Stimulated activated CD4-positive, alpha-beta T cell treated with anti-CD3 and anti-CD28 coated beads, Interleukin-4, amount 100 ng/mL, for 48 hours (primary cell): ENCODE measurements at places on chromosomes 1 and 21.

DNA sequence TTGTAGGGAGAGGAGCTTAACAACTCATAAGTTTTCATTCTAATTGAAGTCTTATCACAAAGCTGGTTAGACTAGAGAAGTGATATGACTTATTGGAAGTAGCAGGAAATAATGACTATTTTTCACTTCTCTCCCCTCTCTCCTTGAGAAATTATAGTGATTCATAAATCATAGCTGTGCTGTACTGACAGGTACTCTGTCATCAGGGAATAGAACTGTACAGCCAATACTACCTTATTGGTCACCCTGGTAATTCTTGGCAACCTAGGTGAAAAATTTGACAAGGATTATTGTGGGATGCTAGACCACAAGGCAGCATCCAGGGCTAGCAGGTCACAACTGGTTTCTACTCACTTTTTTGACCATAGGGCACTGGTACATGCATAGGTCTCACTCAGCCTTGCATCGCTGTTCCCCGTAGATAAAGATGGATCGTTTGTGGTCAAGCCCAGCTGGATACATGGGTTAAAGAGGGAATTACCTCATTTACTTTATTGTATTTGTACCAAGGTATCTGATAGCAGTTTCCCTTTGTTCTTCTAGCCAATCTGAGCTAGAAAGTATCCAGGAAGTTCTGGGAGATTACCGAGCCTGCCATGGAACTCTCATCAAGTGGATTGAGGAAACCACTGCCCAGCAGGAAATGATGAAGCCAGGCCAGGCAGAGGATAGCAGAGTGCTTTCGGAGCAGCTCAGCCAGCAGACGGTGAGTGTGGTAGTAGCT lies 113.6 kb downstream of the MACF1 start:
- DNase-seq = no peak

GRCh38 chr1:233368789-233369130 lies 41.2 kb downstream of the MAP3K21 start:
- DNase-seq = no peak

DNA sequence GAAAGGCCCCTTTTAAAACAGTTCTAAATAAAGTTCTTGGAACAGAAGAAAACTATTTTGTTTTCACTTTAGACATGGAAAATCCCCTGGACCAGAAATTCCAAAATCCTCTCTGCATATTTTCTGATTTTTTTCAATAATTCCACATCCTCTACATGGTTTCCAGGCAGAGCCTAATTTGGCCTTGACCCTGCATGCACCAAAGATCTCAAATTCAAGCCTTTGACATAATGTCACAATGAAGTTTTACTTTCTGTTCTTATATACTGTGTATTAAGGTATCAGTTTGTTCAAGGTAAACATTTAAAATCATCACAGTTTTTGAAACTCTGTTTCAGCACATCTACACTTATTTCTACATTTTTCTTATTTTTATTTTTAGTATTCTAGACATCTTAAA lies 12.2 kb upstream of the NPL start:
- no peak for DNase-seq

- peak; percentile 80 for DNase-seq
Measured at GRCh38 chr1:44029911-44030604, 1.2 kb downstream of the SLC6A9 start.

- no peak for DNase-seq
Measured at GRCh38 chr1:234702342-234703000, 92.5 kb upstream of the IRF2BP2 start.

- DNase-seq = no peak
Measured at GRCh38 chr1:205672395-205672889, 7.9 kb downstream of the SLC45A3 start.

- no peak for DNase-seq
Measured at GRCh38 chr1:53129891-53130597, 12.4 kb downstream of the SLC1A7 start.

GRCh38 chr1:179816196-179816960 lies 61.2 kb downstream of the TOR1AIP2 start:
- no peak for DNase-seq

DNA sequence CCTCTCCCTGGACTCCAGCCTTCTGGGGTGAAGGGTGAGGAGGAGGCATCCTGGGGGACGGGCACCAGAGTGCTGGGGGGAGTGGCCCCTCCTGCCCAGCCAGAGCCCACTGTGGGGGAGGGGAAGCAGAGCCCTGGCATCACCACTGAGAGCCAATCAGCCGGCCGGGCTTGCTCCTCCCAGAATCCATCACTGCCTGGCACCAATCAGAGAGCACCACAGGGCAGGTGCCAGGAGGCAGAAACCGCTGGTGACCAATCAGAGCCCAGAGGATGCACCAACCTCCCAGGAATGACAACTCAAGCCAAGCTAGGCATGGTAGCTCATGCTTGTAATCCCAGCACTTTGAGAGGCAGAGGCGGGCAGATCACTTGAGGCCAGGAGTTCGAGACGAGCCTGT lies 27.9 kb downstream of the CASZ1 start:
- no peak for DNase-seq

GRCh38 chr1:4562321-4562720 lies 92.1 kb upstream of the AJAP1 start:
- no peak for DNase-seq

DNA sequence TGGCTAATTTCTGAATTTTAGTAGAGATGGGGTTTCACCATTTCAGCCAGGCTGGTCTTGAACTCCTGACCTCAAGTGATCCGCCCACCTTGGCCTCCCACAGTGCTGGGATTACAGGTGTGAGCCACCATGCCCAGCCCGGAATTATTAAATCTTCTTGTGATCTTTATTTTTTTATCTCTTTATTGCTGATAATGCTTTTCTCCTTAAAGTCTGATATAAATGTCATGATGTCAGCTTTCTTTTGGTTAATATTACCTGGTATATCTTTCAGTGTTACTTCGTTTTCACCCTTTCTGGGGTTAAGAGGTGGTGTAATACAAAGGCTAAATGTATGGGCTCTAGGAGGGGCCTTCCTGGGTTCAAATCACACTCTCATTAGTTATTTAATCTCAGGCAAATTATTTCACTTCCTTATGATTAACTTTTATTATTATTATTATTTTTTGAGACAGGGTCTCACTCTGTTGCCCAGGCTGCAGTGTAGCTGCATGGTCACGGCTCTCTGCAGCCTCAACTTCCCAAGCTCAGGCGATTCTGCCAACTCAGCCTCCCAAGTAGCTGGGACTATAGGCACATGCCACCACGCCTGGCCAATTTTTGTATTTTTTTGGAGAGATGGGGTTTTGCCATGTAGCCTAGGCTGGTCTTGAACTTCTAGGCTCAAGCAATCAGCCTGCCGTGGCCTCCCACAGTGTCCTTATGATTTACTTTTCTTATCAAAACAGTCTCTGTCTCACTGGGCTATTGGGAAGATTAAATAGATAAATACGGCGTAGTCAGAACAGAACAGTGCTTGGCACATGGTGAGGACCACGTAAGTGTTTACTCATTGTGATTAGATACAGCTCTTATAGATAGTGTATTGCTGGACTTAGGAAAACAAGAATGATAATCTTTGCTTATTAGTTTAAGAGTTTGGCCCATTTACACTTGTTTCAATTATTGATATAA lies 216.5 kb downstream of the URB2 start:
- no peak for DNase-seq

GRCh38 chr1:54585181-54586066 lies 37.4 kb downstream of the ACOT11 start:
- DNase-seq = no peak

DNA sequence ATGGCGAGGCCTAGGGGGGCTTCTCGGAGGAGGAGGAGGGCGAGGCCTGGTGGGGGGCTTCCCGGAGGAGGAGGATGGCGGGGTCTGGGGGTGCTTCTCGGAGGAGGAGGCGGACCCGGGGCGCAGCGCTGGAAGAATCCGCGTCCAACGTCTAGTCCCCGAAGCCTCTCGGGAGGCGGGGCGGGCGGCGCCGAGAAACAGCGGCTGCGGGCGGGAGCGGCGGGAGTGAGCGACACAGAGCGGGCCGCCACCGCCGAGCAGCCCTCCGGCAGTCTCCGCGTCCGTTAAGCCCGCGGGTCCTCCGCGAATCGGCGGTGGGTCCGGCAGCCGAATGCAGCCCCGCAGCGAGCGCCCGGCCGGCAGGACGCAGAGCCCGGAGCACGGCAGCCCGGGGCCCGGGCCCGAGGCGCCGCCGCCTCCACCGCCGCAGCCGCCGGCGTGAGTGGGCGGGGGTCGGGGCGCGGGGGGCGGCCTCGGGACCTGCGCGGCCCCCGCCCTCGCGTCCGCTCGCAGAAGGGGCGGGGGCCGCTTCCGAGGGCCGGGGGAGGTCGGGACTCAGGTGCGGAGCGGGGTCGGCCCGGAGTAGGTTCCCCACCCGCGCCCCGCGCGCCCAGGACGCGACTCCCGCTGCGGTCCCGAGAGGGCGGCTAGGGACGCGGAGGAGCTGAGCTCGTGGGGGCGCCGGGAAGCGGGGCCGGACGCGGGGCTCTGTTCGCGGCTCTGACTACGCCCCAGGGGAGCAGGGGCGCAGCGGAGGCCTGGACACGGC lies at the start of gene KLHL17:
Gene KLHL17 (plus strand): TSS at position 222 of the 769 bp plus-strand sequence. CDS start 110 bp downstream, at position 332.
- DNase-seq = peak; percentile 82

- peak; percentile 62 for DNase-seq
Measured at GRCh38 chr1:1891349-1892078, 627 bp upstream of the GNB1 start.

- no peak for DNase-seq
Measured at GRCh38 chr1:70719154-70719553, 308.1 kb downstream of the CTH start.

DNA sequence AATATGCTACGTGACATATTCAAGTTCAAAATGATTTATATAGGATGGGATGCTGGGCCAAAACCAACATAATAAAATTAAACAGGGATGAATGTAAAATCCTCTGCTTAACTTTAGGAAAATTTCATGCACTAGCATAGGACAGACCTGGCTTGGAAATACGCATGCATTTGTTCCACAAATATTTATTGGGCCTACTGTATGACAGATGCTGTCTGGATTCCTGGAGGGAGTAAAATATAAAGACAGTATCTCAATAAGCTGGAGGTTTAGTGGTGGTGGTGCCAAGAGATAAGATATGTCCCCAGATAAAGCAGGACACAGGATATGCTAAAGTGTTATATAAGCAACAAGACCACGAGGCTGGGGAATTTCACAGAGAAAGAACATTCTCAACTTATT lies 15.1 kb downstream of the RCSD1 start:
- no peak for DNase-seq

DNA sequence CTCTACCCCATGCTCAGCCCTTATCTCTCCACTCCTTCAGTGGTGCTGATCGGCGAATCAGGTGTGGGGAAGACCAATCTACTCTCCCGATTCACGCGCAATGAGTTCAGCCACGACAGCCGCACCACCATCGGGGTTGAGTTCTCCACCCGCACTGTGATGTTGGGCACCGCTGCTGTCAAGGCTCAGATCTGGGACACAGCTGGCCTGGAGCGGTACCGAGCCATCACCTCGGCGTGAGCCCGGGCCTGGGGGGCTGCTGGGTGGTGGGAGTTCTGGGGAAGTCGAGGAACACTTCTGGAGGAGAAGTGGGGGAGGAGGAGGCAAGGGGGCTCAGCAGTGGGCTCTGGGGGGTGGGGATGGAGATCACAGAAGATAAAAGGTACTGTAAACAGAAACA lies 4.9 kb downstream of the RAB25 start:
- no peak for DNase-seq

DNA sequence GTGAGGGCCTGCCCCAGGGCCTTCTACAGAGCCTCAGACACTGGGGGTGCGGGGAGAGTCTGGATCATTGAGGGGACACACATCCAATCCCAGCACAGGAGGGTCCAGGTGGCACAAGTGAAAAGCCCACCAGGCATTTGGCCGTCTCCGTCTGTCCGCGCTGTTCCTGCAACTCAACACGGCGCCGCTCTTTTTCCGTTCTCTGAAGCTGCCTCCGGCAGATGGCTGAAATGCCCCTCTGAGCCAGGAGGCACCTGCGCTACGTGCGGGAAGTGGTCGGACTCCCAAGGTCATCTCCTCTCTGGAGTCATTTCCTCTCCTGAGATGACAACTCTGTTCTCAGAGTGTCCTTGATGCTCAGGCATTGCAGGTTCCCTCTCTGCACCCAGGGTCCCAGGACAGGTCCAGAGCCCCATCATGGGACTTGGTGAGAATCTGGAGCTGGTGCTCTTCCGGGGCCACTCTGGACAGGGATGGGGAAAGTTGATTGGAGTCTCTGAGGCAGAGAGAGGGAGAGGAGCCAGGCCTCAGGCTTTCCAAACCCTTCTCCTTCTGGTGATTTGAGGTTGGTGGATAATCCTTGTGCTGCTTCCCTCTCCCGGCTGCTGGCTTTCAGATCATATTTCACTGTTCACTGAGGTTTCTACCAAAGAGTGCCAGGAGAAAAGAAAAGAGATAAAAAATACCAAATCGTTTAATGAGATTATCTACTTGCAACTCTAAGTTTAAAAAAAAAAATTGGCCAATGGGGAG lies 14.0 kb upstream of the MIXL1 start:
- no peak for DNase-seq

DNA sequence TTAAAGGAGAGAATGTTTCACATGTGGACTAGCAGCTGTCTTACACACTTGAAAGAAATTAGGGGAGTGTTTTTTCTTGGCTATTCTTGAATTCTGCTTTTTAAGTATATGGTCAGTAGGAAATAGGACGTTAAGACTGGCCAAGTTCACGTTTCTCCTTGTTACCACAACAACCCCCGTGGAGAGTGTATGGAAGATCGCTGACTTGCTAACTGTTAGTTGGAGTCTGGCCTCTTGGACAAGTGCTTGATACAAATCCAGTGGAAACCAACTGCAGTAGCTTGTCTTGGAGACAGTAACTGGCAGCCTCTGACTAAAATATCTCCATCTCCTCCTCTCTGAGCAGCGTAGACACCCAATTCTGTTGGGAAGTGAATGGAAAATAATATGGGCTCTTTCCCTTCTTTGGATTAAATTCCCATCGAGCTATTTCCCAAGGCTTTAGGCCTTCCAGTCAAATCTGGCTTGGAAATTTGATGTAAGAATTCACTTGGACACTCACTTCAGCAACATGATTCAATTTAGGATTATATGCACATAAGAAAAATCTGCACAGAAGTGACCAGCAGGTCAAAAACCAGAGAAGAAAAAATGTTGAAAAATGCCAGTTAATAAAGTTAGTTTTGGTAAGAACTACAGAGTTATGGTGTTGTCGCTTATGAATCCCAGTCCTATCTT lies 3.6 kb upstream of the NFIA start:
- DNase-seq = no peak
